ENCODE measurements at places on chromosomes 13 and 19.

DNA sequence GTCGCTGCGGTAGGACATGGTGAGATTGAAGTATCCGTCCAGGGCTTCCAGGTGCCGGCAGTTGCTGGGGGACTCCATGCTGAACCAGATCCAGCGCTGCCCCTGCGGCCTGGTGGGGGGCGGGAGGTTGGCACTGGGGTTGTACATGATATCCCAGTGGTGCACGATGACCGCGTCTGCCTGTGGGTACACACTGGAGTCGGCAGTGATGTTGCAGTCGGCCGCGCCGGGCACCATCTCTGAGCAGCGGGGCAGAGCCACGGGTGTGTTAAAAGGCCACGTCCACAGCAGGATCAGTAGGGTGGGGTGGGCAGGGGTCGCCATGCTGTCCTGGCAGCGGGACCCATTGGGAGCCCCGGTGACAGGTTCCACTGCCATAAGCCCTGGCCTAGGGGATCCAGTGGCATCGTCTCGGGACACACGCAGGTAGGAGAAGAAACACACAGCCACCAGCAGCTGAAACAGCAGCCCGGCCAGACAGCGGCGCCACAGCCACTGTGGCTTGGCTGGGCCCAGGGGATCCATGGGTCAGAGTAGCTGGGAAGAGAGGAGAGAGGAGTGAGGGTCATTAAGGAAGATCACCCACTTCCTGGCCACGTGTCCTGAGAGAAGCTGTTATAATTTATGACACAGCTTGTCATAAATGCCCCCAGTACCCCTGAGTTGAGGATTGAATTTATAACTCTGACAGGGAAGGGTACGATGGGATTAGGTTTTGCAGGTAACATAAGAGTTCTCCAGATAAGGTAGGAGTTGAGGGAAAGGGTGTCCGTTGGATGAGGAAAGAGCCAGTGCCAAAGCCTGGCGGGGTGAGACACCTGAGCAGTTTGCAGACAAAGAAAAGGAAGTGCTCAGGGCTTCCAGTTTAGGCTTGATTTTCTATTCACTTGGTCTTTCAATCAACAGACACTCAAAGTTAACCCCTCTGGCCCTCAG lies 2.9 kb downstream of the FUT5 start:
- DNase-seq = no peak

GRCh38 chr19:33670398-33670797 lies 48.6 kb downstream of the CHST8 start:
- DNase-seq = no peak

- no peak for DNase-seq
These were observed 626 bp upstream of the BCL3 start for GRCh38 chr19:44747739-44748425.

GRCh38 chr19:35787227-35787799 lies 11.9 kb downstream of the ARHGAP33 start:
- DNase-seq = no peak

DNA sequence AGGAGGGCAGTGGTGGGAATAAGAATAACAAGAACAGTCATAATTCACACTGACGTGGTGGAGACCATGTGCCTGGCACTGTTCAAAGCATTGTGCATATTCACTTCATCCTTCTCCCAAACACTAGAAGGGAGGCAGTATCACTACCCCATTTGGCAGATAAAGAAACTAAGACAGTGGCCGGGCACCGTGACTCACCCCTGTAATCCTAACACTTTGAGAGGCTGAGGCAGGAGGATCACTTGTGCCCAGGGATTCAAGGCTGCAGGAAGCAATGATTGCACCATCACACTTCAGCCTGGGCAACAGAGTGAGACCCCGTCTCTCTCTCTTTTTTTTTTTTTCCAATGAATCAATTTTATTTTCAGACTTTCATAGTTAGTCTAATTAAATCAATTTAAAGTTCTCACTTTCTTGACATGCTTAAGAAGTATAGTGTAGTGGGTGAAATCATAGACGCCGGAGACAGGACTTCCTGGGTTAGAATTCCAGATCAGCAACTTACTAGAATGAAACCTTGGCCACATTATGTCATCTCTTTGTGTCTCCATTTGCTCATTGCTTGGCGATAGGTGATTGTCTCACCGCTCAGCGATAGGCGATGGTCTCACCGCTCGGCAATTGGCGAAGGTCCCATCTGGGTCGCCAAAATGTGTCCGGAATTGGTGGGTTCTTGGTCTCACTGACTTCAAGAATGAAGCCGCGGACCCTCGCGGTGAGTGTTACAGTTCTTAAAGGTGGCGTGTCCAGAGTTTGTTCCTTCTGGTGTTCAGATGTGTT lies 5.3 kb upstream of the ATG4D start:
- DNase-seq = no peak

- no peak for DNase-seq
These were observed 551.0 kb upstream of the ATXN8OS start for GRCh38 chr13:69556540-69557196.

DNA sequence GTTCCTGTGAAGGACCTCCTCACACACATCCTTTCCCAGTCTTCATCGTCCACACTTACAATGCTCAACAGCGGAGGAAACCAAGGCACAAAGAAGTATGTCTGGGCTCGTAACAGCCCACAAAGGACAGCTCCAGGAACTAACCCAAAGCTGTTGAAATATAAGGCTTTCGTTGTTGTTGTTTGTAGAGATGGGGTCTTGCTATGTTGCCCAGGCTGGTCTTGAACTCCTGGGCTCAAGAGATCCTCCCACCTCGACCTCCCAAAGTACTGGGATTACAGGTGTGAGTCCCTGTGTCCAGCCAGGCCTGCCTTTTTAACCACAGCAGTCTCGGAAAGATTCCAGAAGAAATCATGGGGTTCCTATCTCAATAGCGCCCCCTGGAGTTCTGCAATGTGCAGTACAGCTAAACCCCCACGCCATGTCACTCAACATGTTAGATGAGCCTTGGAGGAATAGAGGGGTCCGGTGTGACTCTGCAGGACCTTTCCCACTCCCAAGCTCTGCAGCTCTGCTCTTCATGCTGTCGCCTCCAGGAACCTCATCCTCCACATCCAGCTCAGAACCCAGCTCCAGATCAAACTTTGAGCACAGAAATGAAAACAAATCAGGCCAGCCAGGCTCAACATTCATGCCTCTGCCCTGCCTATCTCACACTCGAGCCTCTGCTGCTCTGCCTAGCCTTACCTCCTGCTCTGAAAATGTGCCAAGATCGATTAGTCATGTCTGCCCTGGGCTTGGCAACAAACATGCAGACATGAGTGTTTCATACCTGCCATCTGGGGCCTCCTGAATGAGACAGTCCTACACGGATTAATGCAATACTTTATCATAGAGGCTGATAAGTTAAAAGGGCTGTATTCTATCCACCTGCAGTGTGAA lies 7.5 kb downstream of the PLA2G4C start:
- no peak for DNase-seq

- DNase-seq = no peak
These were observed 136.6 kb upstream of the FRY start for GRCh38 chr13:31894931-31895330.

DNA sequence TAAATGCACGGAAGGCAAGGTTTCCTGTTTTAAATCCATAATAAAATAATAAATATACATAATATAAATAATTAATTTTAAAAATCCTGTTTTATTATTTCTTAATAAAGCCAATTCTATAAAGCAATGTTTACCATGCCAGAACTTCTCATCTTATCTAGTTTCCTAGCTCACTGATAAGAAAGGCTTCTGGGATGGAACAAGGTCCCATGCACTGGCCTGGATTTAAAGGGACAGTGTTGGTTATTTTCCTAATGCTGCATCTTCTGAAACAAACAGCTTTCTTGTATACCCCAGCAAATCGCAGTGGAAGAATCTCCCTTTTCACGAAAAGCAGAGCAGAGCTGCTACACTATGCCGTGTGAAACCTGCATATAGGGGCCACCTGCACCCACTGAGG lies 68.8 kb downstream of the LNX2 start:
- no peak for DNase-seq

- DNase-seq = no peak
These were observed 8.3 kb upstream of the MTRF1 start for GRCh38 chr13:41271456-41272285.

DNA sequence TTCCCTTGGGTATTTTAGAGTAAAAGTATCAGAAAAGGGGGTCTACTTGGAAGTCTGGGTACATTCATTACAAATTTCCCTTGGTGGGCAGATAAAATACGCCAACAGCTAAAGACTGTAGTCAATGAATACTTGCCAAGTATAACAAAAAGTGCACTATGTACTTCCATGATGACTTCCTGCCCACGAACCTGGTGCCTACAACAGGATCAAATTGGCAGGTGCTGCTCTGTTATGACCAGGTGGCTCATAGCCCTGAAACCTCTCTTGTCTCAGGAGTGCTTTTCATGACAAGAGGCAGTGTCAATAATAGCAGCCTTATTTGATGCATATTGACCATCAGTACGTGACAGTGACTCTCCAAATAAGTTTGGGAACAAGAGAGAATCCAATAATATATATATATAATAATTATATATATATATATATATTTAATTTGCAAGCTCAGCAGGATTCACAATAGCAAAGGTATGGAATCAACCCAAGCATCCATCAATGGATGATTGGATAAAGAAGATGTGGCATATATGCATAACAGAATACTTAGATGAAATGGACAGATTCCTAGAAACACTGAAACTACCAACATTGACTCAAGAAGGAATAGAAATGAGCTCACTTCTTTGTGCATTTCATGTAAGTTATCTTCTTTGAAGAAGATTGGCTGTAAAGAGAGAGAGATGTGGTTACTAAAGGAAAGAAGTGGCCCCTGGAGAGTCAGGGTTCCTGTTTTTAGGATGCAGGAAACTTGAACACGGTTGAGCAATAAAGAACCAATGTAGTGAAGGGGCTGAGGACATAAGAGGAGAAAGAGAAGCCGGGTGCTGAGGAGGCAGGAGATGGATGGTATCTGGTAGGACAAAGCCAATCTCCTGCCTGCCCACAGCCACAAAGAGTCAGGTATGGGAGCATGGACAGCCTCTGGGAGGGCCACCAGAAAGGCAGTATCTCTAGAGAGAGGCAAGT lies 52.0 kb upstream of the GTF2F2 start:
- DNase-seq = no peak

Measured in C1 segment of cervical spinal cord (tissue), 14 donors.